ENCODE measurements at places on chromosomes 5 and 9.

- no peak for DNase-seq
These were observed 18.6 kb upstream of the ADRB2 start for GRCh38 chr5:148807851-148808250.

DNA sequence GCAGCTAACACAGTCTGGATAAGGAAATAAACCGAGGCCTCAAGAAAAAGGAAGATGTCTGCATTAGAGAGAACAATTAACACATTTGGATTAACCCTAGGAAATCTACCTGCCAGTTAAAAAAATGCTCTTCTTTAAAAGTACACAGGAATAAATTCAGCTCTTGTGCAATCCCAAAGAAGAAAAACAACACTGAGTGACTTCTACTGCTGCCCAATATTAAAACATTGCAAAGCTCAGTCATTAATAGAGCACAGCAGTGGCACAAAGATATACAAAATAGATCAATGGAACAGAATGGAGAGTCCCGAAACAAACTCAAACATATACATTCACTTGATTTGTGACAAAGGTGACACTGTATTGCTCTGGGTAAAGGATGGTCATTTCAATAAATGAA is 119.7 kb downstream of the GNAQ start:
- DNase-seq, result no peak

DNA sequence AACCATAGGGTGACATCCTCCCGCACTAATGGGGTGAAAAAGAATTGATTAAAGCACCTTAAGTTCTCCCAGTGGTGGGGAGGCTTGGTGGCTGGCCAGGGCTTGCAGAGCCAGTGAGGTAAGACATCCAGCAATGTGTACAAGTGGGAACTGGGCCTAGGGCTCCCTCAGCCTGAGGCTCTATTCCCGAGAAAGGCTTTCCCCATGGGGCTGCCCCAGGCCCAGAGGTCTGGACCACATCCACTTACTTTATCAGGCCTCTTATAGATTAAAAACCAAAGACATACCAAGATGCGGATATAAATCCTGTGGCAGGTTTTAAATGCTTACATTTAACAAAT is 35.3 kb downstream of the C5orf15 start:
- DNase-seq, result no peak

GRCh38 chr9:87497604-87498045 is at the start of gene DAPK1:
TSS of gene DAPK1 (plus strand) at chr9:87497867. CDS start at chr9:87499078, 1,211 bp downstream.
- peak; percentile 59 for DNase-seq

DNA sequence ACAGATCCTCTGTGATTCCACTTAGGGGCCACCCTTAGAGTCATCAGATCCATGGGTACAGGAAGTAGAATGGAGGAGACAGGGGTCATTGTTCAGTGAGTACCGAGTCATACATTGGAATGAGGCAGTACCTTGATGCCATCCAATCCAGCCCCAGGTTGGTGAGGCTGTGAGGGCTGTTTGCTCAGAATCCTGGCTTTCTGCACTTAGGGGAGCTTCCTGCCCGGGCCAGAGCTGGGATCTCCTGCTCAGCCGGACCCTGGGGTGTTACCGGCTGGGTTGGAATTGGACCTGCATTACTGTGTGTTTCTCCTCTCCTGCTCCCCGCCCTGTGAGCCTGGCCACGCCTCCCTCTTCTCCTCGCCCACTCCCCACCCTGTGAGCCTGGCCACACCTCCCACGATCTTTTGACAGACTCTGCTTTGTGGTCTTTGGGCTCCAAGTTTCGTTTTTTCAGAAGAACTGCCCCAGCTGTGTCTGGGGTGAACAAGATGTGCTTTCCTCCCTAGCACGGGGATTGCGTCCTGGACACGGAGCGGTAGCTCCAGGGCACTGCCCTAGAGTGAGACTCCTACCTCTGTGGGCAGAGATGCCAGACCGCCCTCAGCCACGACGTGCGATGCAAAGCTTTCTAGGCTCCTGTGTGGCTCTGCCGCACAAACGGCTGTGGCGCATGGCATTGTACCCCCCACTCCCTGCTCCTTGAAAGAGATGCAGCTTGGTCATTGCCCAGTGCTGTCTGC is 15.4 kb downstream of the TRAF2 start:
- DNase-seq, result no peak

DNA sequence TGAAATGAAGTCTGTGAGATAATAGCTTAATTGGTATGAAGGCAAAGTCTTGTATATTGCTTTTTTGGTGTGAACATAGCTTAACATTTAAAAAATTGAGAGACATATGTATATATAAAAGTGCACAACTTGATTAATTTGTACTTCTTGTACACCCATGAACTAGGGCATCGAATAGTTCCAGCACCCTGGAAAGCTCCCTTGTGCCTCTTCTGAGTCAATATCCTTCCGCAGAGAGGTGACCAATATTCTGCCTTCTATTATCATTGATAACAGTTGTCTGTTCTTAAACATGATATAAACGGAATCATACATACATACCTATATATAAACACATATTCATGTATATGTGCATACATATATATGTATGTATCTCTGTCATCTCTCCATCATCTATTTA is 185.4 kb downstream of the PHF2 start:
- no peak for DNase-seq

DNA sequence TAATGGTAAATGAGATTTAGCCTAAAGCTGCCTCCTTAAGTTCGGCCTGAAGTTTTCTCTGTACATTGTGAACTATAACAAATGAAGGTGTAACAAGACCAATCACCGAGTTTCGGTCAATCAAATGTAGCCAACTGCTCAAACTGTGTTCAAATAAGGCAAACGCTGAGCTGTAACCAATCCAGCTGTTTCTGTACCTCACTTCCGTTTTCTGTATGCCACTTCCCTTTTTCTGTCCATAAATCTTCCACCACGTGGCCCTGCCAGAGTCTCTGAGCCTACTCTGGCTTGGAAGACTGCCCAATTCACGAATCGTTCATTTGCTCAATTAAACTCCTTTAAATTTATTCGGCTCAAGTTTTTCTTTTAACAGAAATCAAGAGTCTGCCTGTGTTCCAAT is 193.5 kb upstream of the KLF9 start:
- no peak for DNase-seq

DNA sequence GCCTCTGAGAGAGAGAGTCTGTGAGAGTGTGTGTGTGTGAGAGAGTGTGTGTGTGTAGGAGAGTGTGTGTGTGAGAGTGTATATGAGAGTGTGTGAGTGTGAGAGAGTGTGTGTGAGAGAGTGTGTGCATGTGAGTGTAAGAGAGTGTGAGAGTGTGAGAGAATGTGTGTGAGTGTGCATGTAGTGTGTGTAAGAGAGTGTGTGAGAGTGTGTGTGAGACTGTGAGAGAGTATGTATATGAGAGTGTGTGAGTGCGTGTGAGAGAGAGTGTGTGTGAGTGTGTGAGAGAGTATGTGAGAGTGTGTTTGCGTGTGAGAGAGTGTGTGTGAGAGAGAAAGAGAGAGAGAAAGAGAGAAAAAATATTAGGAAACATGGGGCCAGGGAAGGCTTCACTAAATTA is 588.3 kb upstream of the SGCD start:
- no peak for DNase-seq
